ENCODE measurements at places on chromosomes 7 and 10. TPM values are rescaled to one million over a fixed set of nuclear protein-coding genes. Genes with fewer than 3 reads are reported as not detected.

VWDE gene
- 4.4 TPM for total RNA-seq

DNA sequence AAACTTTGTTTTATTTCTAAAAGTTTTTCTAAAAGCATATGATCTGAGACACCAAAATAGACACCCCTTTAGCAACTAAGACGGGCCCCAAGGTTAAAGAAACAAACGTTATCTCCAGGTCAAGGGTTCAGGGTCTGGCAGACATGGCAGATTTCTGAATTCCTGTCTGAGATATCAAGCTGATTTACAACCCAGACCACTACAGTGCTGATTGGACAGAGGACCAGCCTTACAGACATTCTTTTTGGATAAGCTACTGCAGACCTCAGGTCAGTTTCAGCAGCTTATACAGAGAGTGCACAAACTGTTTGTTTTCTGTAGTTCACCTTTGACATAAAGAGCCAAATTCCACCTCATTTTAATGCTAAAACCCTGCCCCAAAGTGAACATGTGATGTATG is 34.8 kb downstream of the SVOPL start:
- no peak for DNase-seq

DNA sequence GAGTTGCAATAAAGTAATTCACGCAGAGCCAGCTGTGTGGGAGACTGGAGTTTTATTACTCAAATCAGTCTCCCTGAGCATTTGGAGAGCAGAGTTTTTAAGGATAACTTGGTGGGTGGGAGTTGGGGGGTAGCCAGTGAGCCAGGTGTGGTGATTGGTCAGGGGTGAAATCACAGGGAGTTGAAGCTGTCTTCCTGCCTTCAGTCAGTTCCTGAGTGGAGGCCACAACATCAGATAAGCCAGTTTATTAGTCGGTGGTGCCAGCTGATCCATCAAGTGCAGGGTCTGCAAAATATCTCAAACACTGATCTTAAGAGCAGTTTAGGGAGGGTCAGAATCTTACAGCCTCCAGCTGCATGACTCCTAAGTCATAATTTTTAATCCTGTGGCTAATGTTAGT is 3.3 kb upstream of the CYP51A1 start:
- DNase-seq = peak; percentile 72

DNA sequence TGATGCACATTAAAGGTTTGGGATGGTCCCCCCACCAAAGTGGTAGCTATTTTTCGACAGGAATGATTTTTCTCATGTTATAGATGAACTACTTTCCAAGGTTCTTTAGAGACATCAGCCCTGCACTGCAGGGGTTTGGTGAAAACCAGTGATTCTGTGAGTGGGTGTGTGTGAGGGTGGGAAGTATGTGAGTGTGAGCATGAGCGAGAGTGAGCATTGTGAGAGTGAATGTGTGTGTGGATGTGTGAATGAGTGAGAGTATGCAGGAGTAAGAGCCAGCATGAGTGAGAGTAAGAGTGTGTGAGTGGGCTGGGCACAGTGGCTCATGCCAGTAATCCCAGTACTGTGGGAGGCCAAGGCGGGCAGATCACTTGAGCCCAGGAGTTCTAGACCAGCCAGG is 75.0 kb downstream of the GOLGA7B start:
- no peak for DNase-seq

DNA sequence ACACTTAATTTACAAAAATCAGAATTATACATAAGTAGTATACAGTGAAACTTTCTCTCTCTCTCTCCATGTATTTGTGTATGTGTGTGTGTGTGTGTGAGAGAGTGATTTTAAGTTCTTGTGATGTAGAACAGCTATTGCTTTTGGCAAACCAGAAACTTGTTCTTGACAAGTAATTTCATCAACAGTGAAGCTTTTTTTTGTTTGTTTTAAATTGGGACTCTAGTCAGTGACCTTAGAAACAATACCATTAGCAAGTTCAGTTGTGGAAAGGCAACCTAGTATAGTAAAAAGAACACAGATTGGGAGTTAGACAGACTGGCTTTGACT is 319.1 kb downstream of the PTEN start:
- no peak for DNase-seq

GRCh38 chr7:14158111-14158510 is 168.6 kb upstream of the ETV1 start:
- no peak for DNase-seq

DNA sequence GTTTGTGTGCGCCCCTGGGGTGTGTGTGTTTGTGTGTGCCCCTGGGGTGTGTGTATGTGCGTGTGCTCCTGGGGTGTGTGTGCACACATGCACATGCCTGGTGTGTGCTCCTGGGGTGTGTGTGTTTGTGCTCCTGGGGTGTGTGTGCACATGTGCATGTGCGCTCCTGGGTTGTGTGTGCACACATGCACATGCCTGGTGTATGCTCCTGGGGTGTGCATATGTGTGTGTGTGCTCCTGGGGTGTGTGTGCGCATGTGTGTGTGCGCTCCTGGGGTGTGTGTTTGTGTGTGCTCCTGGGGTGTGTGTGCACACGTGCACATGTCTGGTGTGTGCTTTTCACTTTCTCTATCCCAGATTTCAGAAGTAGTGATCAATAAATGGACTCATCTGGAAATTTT is 321.0 kb downstream of the WDR37 start:
- no peak for DNase-seq

GRCh38 chr10:17984056-17984455 is 32.3 kb downstream of the SLC39A12 start:
- peak; percentile 85 for DNase-seq

- DNase-seq = no peak
Observed at GRCh38 chr7:102833343-102833742, 79.5 kb upstream of the LRRC17 start.

GRCh38 chr10:98139431-98139830 is 5.0 kb downstream of the R3HCC1L start:
- DNase-seq = no peak

DNA sequence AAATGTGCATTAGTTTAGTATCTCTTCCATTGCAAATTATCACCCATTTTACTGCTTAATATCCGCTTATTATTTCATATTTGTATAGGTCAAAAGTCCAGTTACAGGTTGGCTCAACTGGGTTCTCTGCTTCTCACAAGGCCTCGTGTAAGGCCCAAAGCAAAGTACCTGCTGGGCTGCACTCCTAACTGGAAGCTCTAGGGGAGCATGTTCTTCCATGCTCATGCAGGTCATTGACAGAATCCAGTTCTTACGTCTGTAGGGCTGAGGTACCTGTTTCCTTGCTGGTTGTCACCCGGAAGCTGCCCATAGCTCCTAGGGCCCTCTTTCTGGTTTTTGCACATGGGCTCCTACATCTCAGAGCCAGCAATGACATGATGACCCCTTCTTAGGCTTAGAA is 79.6 kb downstream of the RAPGEF5 start:
- DNase-seq = no peak

DNA sequence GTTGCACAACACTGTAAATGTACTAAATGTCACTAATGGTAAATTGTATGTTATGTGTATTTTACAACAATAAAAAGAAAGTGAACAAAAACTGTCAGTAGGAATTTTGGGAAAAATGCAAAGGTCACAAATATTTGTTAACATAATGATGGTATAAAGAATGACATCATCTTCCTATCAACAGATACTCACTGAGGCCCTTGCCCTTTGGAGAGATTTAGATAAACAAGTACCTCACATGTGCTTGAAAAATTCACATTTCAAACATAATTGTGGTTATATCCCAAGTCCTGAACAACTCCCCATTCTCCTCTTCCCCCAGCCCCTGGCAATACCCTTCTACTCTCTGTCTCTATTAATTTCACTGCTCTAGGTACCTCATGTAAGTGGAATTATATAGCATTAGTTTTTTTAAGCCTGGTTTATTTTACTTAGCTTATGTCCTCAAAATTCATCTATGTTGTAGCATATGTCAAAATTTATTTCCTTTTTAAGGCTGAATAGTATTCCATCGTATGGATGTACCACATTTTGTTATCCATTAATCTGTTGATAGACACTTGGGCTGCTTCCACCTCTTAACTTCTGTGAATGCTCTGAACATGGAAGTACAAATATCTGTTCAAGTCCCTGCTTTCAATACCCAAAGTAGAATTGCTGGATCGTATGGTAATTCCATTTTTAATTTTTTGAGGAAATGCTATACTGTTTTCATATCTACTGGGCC is 90.5 kb downstream of the WIPF3 start:
- DNase-seq = peak; percentile 54

DNA sequence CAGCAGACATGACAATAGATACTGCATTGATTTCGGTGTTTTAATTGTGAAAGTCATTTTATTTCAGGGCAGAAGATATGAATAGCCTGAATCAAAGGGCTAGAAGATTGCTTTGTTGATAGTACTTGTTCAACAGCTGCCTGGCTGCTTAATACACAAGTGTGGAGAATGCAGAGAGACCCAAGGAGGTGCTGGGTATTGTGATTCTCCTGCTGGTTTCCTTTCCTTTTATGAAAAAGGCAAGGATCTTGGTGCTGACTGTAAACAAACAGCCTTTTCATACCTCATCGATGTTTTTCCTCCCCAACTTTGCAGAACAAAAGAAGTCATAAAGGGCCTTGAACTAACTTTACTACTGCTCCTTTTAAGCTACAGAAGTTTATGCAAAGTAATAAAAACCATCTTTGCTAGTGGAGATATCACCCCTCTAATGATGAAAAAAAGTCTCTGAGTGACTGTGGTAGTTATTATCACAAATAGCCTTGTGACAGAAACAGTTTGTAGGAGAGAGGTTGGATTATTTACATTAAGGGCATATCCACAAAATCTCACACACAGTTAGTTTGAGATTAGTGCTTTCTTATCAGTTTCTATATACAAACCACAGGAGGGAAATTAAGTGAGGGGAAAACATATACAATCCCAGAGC is 800.0 kb downstream of the LRMDA start:
- DNase-seq = no peak

GRCh38 chr10:56823849-56824248 is 462.8 kb upstream of the ZWINT start:
- no peak for DNase-seq

GRCh38 chr10:105148456-105148855 is 507.4 kb downstream of the SORCS3 start:
- DNase-seq = no peak

- no peak for DNase-seq
Observed at GRCh38 chr7:139703487-139704307, 74.1 kb downstream of the HIPK2 start.

GRCh38 chr10:25177093-25177753 is 2.4 kb downstream of the GPR158 start:
- DNase-seq = no peak

DNA sequence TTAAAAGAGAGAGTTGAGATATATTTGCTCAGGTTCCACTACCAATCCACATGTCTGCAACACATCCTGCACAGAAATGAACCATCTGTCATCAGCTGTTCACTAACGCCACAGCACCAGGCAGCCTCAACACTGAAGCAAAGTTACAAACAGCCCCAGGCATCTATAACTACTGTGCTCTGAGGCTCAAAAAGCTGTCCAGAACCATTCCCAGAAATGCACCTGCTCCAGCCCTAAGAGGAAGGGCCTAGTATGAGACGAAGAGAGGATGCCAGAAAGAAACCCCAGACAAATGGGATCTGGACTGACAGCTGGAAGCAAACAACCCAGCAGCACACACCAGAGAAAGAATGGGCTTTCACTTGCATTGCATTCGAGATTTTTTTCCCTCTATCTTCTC is 159.3 kb downstream of the ELMO1 start:
- no peak for DNase-seq

GRCh38 chr7:70771451-70771850 is 360.5 kb upstream of the GALNT17 start:
- no peak for DNase-seq

DNA sequence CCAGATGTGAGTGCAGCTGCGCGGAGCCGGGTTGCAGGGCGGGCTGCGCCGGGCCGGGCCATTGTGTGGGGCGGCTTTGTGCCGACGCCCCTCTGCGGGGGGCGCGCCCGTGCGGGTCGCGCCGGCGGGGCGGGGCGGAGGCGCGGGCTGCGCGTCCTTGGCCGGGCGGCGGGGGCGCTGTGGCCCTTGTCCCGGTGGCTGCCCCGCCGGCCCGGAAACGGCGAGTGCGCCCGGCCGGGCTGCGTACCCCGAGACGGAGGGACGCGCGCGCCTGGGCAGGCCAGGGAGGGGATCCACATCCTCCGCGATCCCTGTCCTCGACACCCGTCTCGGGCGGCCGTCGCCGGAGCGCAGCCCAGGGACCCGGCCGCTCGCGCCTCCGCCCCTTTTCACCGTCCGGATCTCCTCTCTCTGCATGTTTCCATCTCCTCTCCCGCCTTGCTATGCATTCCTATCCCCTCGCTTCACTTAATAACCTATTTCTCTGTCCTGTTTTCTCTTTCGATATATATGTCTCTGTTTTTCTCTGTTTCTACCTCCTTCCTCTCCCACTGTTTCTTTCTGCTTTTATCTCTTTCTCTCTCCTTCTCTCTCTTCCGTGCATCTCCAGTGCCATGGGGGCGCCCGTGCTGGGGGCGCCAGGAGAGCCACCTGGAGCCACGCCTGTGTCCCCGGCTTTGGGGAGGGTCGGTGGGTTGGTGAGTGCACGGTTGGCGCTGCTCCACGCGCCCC is 765 bp downstream of the PFKFB3 start:
- DNase-seq = peak; percentile 43

DNA sequence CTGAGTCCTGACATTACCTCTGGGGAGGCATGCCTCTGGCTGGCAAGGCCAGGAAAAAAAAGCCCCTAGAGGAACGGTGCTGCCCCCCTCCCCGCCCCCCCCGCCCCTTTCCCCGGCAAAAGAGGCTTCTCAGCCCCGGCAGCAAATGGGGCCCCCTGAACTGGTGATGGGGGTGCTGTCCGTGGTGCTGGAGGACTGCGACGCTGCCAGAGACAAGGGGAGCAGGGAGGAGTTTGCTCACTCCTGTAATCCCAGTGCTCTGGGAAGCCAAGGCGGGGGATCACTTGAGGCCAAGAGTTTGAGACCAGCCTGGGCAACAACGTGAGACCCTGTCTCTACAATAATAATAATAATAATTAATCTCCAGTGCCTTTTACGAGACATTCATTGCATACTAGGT is 23.7 kb downstream of the SRRM3 start:
- peak; percentile 36 for DNase-seq

GRCh38 chr10:17645621-17646345 is 1.8 kb downstream of the STAM start:
- DNase-seq = peak; percentile 36

DNA sequence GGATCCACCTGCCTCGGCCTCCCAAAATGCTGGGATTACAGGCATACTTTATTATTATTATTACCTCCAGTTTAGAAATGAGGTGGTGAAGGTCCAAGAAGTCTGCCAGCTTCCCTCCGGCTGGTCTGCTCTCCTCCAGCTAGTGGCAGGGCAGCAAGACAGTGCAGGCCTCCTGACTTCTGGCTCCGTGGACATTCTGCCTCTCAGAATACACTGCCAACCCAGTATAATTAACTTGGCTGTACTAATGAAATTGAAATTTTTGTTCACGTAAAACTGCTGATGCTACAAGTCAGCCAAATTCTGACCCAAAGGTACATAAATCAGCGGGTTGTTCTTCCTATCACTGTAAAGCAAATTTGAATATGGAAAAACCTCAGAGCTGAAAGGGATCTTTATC is 7.6 kb upstream of the PDE1C start:
- DNase-seq = no peak
